ENCODE measurements at places on chromosomes 3 and 15. TPM values are rescaled to one million over a fixed set of nuclear protein-coding genes. Genes with fewer than 3 reads are reported as not detected.

DNA sequence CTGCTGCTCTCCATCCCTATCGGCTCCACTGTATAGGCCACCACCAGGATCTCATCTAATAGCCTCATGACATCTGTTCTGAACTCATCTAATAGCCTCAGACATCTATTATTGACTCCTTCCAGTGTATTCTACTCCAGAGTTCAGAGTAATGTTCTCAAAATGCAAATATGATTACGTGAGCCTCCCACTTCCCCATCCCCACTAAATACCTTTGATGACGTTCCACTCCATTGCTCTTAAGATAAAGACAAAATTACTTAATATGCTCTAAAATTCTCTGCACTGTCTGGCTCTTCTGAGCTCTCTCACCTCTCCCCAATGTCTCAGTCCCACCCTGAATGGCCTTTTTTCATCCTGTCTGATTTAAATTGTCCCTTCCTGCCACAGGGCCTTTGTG lies 94.7 kb downstream of the SAMMSON start:
- no peak for DNase-seq

Gene NBEAL2
- 48.7 TPM for total RNA-seq

Gene IMPG2
- 0.21 TPM for total RNA-seq

DNA sequence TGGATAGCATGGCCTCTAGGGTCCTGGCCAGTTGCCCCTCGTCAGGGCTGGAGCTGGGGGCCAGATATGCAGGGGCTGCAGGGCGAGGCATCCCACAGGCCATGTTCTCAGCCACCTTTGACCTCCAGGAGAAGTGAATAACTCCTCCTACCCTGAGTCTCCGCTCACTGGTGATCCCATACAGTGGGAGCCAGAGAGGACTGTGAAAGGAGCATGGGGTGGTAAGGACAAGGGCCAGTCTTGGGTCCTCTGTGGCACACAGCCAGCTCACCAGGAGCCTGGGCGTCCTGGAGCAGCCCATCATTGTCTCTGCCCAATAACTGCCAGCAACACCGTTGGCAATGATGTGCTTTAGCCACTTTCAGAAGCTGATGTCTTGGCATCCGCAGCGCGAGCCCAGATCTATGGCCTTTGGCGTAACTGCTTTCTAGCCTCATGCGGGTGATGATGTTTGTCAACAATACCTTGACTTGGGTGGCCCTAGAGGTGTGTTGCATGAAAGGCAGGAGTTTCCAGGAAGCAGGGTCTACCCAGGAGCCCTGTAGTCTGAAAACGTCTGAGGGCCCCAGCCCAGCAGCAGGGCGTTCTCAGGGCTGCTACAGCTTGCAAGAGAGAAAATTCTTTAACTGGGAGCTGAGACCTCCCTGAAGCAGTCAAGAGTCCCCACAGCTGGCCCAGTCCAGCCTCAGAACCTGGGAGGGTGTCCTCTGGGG lies 61.1 kb upstream of the IQSEC1 start:
- DNase-seq = no peak

Gene LRRC49
- 8.9 TPM for total RNA-seq

DNA sequence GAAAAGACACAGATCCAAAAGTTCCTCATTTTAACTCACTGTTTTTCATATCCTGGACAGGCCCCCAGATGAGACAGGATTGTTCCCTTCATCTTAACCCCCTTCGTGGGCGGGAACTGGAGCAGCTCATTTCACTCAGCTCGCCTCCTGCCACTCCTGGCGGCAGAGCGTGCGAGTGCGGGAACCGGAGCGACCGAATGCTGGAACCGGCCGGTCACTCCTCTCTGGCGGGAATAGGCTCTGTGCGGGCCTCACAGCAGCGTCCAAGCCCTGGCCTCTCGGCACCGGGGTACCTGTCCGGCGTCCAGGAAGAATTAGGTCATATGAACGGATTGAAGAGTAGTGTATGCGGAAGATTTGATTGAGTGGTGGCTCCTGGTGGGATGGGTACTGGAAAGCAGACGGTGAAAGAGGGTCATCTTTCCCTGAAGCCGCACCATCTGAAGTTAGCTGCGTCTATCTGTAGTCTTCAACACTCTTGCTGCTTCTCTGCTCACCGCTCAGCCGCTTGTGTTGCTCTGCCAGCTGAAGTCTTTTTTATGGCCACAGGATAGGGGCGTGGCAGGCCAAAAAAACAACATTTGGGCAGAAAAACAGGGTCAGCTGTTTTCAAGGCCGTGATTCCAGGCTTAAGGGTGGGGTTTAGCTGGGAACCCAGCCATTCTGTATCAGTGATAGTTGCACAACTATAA lies 42.3 kb upstream of the FXR1 start:
- DNase-seq = no peak

DNA sequence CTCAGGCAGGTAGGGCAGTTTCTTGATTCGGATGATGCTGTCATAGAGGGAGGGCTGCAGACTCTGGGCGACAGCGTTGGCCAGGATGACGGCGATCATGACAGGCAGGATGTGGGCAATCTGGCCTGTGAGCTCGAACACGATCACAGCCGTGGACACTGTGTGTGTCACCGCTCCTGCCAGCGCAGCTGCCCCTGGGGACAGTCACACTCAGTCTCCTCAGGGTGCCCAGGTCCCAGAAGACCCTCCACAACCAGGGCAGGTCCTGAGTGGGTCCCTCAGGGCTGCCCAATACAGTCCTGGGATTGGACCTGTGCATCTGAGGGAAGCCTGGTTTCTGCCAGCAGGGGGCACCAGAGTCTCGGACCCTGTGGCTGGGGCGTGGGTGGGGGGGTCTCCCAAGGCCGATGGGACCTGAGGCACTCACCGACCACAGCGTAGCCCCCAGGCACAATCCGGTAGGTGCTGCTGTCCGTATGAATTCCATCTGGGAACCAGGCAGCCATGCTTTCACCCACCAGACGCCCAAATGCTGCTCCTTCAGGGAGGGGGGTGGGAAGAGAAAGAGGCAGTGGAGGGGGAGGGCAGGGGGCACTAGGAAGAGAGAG lies 7.2 kb downstream of the CLCN2 start:
- no peak for DNase-seq

GRCh38 chr15:74010929-74011540 lies 16.5 kb downstream of the PML start:
- DNase-seq = no peak

GRCh38 chr3:157290766-157291165 lies 130.8 kb upstream of the CCNL1 start:
- DNase-seq = no peak

- no peak for DNase-seq
These were observed 75.2 kb upstream of the HERC1 start for GRCh38 chr15:63908991-63909390.

Data from thoracic aorta (tissue), 2 donors.